ENCODE measurements at places on chromosomes 6 and 20.

DNA sequence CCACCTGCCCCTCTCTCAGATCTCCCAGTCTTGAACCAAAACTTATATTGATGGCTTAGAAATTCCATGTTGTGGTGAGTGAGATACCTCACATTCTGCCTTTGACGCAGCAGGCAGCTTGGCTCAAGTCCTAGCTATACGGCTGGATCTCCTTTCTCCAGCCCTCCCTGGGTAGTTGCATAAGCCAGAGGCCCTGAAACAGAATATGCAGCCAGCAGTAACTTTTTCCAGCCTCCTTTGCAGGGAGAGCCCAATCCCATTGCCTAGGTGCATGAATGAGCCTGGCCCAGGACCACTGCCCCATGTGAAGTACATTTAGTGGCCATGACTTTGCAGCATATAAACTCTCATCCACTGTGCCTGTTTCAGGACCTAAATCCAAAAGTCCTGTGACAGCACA, 202.2 kb upstream of the CDYL start:
- no peak for DNase-seq

GRCh38 chr20:3696200-3696599, 14.4 kb upstream of the ADAM33 start:
- no peak for DNase-seq

DNA sequence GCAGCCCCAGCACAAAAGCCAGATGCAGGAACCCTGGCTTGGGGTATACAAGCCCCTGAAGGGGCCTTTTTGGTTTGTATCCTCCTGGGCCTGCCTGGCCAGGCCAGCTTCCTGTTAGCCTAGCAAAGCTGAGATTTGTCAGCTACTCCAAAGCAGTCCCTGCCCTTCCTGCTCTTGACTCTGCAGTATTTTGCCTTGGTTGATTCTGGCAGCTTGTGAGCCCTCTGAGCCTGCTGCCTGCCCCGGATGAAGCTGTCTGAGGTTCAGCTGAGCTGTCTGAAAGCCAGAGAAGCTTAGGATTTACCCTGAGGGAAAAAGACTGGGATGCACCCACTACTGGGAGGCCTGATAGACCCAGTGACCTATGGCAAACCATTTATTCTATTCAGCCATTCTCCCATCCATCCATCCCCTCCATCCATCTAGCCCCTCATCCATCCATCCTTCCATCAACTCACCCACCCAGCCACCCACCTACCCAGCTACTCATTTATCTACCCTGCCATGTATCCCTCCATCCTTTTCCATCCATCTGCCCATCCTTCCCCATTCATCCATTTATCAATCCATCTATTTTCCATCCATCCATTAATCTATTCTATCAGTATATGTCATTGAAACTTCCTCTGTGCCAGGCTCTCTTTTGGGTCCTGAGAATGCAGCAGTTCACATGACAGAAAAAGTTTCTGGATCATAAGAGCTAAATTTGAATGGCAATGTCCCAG, 307.5 kb downstream of the DHX35 start:
- DNase-seq: no peak

GRCh38 chr6:168180548-168181011, 101.6 kb upstream of the FRMD1 start:
- DNase-seq: no peak

- no peak for DNase-seq
Observed at GRCh38 chr6:14083751-14084150, 33.8 kb upstream of the CD83 start.

DNA sequence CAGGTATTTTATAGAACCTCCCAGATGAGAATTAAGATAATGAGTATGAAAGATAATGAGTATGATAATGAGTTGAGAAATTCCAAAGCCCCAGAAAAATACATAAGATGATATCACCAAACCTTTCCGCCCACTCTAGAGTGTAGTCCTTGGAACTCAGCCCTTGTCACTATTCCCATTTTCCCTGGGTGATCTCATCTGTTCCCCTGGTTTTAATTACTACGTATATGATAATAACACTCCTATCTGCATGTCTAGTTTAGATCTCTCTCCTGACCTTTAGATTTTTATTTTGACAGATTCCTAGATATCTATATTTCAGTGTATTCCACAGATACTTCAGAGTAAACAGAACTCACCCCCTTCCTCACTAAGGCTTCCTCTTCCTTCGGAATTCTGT, 51.0 kb upstream of the ASIP start:
- DNase-seq: no peak

GRCh38 chr6:25463441-25463840, 184.3 kb downstream of the CARMIL1 start:
- DNase-seq: no peak

DNA sequence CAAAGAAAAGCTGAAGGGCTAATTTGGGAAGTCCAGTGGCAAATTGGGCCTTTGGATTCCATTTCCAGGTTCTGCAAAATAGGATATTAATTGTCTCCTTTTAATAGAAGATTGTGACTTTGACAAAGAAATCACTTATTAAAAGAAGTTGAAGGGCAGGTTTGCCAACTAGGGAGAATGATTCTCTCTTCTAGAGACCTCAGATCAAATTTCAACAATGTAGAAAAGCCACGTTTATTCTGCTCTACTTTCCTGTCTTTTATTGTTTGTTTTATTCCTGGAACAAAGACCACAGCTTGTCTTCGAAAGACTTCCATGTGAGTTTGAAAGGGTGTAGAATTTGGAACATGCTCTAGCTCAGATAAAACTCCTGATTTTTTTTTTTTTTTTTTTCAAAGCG, 65.5 kb upstream of the PRL start:
- no peak for DNase-seq

GRCh38 chr6:90739802-90740201, 152.9 kb upstream of the MAP3K7 start:
- DNase-seq: no peak

GRCh38 chr6:135181333-135182070, 394 bp downstream of the MYB start:
- no peak for DNase-seq

- DNase-seq: no peak
Observed at GRCh38 chr6:105550955-105551620, 148.2 kb upstream of the PREP start.

- no peak for DNase-seq
Observed at GRCh38 chr6:31576897-31577578, 1.7 kb downstream of the TNF start.

- no peak for DNase-seq
Observed at GRCh38 chr6:73556836-73557235, 36.0 kb upstream of the EEF1A1 start.

- DNase-seq: no peak
Observed at GRCh38 chr20:34843421-34843820, 18.0 kb upstream of the NCOA6 start.

DNA sequence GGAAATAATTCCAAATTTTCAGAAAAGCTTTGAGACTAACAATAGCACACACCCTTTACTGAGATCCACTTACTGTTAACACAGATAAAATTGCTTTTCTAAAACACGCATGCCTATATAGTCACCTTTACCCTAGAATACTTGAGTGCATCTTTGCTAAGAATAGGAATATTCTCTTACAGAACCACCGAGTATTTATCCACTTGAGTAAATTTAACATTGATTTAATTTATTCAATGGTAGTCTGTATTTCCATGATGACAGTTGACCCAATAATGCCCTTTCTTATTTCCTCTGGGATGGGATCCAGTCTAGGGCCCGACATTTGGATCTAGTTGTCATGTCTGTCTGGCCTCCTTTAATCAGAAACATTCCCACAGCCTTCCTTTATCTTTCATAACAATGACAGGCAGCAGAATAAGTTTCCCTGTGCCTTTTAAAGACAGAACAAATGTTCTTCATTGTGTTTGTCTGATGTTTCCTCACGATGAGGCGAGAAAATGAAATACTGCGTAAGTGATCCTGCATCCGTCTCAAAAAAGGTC, 56.6 kb upstream of the ERVFRD-1 start:
- DNase-seq: no peak

DNA sequence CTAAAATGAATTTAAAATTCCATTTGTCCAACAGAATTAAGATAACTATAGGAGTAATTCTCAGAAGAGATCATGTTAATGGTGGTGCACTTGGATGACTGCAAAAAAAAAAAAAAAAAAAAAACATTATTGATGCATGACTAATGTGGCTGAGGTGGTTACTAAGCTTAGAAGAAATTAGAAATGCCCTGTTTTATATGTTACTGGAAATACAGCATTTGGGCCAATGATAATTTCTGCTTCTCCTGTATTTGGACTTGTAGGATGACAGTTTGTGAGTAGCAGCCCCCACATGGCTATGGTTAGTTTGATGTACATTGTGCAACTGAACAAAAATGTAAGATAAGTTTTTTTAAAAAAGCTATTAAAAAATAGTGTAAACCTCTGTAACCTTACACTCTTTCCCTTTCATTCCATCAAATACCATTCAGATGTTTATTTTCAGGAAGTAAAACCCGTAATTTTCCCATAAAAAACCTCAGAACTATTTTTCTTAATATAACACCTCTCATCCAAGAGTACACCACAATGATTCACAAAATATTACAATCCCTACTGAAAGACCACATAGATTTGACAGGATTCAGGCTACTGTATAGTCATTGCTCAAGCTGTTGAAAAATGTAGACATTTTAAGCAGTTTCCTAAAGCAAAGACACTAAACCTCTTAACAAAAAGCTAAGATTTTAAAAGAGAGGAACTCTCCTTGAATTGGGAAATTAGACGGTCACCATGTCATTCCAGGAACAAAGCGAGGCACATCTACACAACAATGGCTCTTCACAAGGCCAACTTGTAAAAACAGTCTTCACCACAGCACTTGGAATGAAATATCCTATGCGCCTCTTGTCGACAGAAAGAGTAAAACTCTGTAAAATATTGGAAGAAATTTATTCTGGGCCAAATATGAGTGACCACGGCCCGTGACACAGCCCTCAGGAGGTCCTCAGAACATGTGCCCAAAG, 83.0 kb downstream of the WDR27 start:
- no peak for DNase-seq

- DNase-seq: no peak
Observed at GRCh38 chr6:142235791-142236190, 66.0 kb upstream of the ADGRG6 start.

GRCh38 chr20:54058420-54059139, 11.8 kb downstream of the BCAS1 start:
- no peak for DNase-seq

- no peak for DNase-seq
Observed at GRCh38 chr6:158048589-158048988, 66.9 kb downstream of the SYNJ2 start.

GRCh38 chr20:59121714-59122565, 41.7 kb upstream of the ZNF831 start:
- DNase-seq: no peak

DNA sequence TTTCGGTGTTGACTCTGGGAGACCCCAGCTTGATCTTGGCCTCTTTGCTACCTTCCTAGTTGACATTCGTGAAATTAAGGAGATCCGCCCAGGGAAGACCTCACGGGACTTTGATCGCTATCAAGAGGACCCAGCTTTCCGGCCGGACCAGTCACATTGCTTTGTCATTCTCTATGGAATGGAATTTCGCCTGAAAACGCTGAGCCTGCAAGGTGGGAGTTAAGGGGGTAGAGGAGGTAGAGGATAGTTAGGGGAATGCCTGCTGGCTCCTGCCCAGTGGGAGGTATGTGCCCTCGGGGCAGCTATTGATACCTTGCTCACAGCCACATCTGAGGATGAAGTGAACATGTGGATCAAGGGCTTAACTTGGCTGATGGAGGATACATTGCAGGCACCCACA, 22.2 kb downstream of the PLCG1 start:
- no peak for DNase-seq

DNA sequence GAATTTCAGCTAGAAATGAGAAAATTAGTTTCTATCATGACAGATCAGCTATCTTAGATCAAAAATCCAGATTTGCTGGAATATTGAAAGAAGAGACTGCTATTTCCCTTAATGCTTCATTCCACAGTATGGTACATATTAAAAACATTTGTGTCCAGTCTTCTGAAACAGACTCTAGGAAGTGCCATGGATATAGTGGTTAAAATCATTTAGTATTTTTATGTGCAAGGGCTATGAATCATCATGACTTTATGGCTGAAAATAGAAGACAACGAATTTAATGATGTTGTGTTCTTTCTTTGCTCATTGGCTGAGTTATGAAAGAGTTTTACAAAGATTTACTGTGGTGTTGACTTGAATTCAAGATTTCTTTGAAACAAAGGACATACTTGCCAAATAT, 146.6 kb downstream of the ANKRD60 start:
- no peak for DNase-seq

- no peak for DNase-seq
Observed at GRCh38 chr20:51650685-51651134, 108.2 kb upstream of the NFATC2 start.

- no peak for DNase-seq
Observed at GRCh38 chr20:3813848-3814581, 6.3 kb upstream of the AP5S1 start.

DNA sequence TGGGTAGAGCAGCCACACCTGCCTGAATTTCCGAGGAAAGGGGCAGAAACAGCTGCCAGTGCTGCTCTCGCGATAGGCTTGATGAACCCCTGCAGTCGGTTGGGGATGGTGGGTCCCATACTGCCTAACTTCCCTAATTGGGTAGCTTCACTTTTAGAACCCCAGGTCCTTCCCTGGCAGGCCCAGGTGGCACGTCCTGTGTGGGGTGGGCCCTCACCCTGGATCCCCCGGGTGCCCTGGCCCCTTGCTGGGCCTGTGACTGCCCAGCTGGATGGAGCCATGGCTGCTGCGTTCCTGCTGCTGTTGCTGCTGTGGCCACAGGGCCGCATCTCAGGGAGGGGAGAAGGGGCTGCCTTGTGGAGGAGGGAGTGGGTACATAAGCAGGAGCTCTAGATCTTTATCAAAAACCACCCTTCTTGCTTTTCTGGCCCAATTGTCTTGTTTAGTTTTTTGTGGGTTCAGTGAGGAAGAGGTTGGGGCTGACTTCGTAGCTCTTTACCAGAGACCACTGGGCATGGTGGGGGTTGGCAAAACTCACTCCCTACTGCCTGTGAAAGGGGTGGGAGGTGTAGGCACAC, 19.2 kb downstream of the TREML4 start:
- no peak for DNase-seq

DNA sequence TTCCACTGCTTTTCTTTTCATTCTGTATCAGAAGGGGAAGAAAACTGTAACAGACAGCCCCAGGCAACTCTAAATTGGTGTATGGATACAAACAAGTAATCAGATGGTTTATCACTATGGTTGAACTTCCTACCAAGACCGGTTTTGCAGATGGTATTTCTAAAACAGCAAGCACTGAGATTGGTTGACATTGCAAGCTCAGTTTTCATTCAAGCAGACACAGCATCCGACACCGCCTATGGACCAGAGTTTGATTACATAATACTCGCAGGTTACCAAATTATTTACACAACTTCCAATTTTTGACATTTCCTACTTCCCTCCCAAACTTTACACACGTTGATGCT, 209.9 kb downstream of the ALDH8A1 start:
- no peak for DNase-seq

DNA sequence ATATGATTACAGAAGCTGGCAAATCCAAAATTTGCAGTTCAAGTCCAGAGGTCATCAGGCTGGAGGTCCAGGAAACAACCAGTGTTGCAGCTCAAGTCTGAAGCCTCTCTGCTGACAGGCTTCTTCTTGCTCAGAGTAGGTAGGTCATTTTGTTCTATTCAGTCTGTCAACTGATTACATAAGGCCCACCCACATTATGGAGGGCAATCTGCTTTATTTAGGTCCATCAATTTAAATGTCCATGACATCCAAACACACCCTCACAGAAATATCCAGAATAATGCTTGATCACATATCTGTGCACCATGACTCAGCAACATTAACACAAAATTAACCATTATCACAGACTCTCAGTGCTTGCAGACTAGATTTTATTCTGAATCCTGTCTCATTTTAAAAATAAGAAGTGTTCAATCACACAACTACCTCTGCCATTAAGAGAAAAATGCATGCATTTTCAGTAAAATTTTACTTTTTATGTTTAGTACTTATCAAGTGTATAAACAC, 759.2 kb upstream of the ADGRB3 start:
- DNase-seq: no peak

Measured in T follicular helper cell (primary cell).